ENCODE measurements at places on chromosomes 16 and 17. TPM values are rescaled to one million over a fixed set of nuclear protein-coding genes. Genes with fewer than 3 reads are reported as not detected.

DNA sequence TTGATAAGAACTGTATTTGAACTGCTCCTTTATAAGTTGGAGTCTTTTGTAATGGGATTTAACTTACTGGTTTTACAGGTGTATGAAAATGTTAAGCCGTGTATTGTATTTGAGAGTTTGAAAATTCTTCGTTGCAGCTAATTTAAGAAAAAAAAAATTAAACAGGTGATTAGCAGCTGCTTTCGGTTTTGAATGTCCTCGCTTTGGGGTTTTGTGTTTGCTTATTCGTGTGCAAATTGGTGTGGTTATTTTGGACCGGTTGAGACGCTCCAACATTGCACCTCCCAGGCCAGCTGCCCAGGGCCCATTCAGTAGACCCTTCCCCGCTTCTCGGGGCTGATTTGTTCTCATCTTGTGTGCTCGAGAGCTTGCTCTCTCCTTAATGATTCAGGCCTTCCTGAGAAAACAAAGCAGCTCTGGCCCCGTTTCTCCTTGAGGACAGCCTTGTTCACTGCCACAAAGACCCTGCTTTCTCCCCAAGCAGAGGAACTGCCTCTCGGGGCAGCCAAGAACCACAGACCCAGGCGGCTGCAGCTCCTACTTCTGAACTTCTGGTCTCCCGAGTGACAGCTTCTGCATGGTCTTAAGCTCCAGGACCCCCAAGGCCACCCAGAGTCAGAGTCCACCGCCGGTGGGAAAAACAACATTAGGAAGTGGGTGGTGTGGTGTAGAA is 100.5 kb downstream of the MSI2 start:
- DNase-seq = no peak

DNA sequence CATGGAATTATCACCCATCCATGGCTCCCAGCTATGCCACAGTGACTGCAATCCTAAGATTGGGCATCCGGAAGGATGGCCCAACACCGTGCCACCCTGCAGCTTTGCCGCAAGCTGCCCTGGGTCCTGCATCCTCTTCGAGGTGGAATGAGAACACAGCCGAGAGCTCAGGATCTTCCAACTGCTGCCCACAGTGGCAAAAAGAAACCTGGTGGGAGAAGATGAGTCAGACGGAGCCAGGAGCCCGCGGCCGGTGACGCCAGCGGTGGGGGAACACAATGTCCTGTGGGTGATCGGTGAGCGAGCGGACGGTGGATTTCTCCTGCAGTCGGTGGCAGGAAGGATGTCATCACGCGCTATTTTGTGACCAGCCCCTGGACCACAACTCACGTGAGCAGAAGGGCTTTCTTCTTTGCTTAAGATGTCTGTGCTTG is 20.1 kb downstream of the CD7 start:
- DNase-seq = no peak

- no peak for DNase-seq
Measured at GRCh38 chr17:32803544-32803943, 73.4 kb downstream of the MYO1D start.

DNA sequence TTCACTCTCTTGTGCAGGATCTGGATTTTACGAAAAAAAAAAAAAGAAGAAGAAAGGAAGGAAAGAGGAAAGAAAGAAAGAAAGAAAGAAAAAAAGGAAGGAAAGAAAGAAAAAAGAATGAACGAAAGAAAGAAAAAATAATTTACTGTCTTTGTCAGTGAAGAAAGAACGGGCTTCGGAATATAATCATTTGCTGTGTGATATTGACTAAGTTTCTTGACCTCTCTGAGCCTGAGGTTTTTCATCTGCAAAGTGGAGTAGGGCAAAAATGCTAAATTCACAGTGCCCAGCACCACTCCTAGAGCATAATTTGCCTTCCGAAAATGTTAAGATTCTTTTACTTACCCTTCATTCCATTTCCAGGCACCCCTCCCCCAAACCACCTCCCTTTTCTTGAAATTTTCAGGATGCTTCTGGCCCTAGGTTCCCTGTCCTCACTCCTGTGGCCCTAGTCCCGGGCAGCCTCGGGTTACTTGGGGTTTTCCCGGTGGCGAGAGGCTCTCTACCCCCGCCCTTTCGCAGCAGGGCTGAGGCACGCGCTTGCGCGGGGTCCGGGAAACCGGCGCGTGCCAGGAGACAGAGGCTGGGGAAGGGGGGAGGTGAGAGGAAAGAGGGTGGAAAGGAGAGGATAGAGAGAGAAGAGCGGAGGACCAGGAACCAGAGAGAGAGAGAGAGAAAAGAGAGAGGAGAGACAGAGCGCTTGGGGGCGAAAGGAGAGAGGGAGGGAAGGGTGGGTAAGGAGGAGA is at the start of gene CNTNAP1:
CNTNAP1 (plus strand) TSS at position 556 of the 746 bp plus-strand sequence. CDS start 299 bp downstream, outside the sequence.
- DNase-seq = no peak

DNA sequence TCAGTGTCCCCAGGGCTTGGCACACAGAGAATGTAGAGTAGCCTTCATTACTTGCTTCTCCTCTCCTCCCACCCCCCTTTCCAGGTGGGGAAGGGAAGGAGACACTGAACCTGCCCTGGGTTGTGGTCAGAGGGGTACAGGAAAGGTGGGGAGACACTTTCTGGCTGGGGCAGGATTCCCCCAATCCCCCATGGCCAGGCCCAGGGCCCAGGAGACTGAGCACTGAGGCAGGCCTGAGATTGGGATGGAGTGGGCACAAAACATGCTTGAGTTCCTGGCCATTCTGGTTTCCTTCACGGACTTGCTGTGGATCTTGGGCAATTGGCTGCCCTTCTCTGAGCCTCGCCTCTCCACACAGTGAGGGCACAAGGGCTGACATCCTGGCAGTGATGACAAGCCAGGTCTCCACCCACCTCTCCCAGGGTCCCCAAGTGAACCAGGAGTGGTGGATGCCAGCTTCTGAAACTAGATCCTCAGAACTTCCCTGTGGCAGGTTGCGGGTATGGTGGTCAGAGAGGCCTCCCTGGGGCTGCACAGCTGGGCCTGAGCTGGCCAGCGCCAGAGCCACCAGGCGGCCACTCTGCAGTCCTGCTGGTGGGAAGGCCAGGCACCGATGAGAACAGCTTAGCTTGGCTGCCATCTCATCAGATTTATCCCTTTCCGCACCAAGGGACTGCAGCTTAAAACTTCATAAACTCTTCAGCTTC is 9.3 kb downstream of the ZNF629 start:
- no peak for DNase-seq

DNA sequence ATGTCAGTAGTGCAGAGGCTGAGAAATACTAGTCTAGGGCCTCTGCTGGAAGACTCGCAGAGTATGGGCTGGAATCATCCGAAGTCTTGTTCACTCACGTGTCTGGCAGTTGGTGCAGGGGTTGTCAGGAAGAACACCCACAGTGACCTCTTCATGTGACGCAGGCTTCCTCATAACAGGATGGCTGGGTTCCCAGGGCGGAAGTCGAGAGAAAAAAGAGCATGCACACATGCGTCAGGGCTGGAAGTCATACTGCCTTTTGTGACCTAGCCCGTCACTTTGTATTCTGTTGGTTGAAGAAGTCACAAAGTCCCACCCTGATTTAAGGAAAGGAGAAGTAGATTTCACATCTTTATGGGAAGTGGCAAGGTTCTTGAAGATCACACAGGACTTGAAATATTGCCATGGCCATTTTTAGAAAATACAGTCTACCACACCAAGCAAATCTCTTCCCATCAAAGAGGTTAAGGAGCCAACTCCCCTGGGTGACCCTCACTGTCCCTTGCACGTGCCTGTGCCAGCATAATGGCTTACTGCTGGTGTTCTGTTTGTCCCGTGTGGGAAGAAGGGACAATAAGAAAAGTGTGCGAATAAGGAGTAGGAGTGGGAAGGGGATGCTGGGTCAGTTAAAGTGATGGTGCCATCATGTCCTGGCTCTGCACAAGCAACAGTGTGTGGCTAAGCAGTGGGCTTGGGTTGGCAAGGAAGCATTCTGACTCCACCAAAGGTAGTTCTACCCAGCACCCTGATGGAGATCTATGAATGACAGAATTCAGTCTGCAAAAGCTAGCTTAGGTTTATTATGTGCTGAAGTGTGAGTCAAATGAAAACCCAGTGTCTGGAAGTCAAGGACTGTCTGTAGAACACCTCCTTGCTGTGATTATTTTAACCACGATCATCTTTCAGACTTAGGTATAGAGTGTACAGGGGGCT is 28.1 kb downstream of the HEATR3 start:
- DNase-seq = peak; percentile 17

- peak; percentile 13 for DNase-seq
Measured at GRCh38 chr17:40419559-40420331, 2.0 kb upstream of the TOP2A start.

- DNase-seq = no peak
Measured at GRCh38 chr17:144936-145670, 7.7 kb downstream of the SCGB1C2 start.

GRCh38 chr16:2339521-2340484 is 725 bp downstream of the ABCA3 start:
- DNase-seq = peak; percentile 58

DNA sequence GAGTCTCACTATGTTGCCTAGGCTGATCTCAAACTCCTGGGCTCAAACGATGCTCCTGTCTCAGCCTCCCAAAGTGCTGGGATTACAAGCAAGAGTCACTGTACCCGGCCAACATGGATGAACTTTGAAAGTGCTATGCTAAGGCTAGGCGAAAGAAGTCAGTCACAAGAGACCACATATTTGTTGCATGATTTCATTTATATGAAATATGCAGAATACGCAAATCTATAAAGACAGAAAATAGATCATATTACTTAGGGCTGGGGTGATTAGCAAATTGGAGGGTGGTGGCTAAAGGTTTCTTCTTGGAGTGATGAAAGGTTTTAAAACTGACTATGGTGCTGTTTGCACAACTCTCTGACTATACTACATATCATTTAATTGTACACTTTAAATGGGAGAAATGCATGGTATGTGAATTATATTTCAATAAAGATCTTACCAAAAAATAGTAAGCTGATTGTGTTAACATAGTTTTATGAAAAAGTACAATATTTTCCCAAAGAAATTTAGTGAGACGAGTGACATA is 1.2 kb upstream of the FLYWCH1 start:
- DNase-seq = no peak

- DNase-seq = no peak
Measured at GRCh38 chr16:85927959-85928358, 29.0 kb downstream of the IRF8 start.

DNA sequence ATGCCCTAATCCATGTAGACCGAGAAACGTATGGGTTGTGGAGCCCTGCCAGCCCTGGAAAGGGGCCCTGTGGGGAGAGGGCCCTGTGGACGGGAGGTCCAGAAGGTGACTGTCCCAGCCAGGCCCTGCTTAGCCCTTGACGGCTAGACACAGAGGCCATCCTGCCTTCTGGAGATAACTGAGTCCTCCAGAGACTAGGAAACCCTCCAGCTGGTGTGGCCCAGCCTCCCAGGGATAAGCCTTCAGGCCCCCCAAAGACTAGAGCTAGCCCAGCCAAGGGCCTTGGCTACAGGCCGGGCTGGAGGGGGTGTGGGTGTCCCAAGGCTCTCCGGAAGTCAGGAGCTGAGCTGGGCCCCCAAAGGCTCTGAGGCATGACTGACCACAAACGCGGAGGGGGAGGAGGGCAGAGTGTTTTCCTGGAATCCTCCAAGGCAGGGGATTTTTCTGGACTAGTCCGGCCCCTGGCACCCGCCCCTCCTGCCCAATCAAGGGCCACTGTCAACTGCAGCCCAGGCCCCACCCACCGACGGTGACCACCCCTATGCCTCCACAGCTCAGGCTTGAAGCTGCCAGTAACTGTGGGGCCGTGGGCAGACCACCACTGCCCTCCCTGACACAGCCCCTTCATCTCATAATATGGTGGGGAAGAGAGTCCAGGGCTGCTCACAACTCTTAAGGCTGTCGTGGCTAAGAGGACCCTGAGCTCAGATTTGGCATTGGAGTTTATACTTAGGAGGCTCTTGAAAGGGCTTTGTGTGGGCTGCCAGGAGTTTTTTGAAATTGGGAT is 885 bp upstream of the VASN start:
- no peak for DNase-seq

DNA sequence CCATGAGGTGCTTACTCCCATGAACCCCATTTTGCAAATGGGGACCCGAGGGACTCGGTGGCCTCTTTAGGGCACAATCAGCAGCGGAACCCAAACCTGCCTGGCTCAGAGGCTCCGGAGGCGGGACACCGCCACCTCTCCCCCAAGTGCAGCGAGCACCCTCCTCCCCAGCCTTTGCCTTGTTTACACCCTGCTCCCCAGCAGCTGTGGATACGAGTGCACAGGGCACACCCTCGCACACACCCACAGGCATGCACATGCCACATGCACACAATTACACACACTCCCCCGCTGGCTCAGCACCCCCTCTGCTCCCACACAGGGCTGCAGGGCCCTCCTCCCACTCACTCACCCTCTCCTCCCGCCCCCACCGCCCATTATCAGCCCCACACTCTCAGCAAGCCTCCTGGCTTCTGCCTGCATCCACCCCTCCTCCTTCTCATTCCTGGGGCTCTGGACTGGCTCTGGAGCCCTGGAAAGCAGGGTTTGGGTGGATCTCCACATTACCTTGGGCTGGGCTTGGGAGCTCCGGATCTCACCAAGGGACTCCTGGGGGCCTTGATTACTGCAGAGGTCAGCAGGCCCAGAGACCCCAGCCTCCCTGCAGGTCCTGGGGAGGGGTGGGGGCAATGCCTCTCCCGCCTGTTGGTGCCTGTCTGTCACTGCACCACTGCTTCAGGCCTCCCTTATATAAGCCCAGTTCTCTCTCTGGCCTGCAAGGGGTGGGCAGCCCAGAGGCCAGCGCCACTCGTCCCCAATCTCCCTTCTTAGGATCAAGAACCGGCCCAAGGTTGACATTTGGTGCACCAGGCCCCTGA is 6.4 kb downstream of the PDK2 start:
- peak; percentile 97 for DNase-seq

- DNase-seq = no peak
Measured at GRCh38 chr16:89512453-89512852, 4.2 kb downstream of the SPG7 start.

DNA sequence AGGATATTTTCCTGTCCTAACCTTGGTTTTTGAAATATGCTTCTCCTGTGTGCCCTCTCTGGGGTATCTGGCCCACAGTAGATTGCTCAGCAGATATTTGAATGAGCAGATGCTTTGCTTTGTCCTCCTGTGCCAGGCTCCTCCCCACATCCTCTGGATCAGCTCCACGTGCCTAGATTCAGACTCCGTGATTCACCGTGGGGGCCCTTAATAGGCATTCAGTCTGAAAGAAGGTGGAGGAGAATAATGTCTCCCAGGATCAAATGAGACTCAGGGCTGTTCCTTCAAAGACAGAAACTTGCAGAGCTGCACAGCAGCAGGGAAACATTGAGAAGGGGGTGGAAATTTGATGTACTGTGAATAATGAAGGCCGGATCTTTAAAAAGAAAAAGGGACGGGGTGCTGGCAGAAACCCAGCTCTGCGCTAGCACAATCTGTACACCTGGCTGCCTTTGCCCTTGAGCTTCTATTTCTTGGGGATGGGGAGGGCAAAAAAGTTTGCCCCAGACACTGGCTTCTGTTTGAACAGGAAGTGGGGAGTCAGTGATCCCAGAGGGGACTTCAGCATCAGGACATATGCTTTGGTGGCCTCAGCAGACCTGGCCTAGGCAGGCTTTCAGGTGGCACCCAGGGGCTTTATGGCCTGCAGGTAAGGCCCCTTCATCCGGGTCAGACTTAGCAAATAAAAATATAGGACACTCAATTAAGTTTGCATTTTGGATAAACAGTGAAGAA is 15.9 kb upstream of the SLC12A3 start:
- DNase-seq = no peak

NGFR gene
- polyA plus RNA-seq = 20.4 TPM

SPATA22 gene
- polyA plus RNA-seq = not detected

TEX19 gene
- not detected for polyA plus RNA-seq

PRAC1 gene
- polyA plus RNA-seq = not detected

OSGIN1 gene
- polyA plus RNA-seq = 8.4 TPM

All from large intestine (tissue), 12 donors.